IPS-NIHi11 (cell line): ENCODE measurements at places on chromosomes 11 and 22.
A peak's percentile ranks its signal among the peaks of the same experiment; 100 is the strongest.

DNA sequence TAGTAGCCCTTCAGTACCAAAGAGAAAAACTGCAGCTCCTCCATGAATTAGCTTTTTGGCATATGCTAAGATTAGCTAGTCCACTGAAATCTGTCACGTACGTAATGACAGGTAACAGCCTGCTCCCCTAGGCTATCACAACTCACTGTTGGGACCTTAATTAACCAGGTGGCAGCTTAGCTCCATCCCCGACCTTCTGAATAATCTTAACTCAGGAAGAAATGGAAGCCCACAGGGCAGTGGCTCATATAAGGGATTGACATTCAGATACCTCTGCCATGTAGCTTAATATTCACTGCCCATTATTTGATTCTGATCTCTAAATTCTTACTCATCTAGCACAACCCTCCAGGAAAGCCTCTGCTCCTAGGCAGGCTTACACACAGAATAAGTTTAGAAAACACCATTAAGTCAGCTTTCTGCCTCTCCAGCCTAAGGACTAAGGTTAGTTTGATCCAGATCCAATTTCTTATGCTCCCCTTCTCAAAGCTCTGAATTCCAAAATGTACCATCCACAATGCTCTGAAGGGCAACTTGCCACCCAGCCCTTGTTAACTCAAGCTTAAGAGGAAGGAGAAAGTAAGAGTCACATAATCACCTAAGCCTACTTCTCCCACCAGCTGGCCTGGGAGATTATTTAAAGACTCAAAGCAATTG lies 5.0 kb downstream of the HSPA8 start:
- DNase-seq = no peak

- DNase-seq = no peak
These were observed 4.4 kb downstream of the TOLLIP start for GRCh38 chr11:1305063-1305495.

DNA sequence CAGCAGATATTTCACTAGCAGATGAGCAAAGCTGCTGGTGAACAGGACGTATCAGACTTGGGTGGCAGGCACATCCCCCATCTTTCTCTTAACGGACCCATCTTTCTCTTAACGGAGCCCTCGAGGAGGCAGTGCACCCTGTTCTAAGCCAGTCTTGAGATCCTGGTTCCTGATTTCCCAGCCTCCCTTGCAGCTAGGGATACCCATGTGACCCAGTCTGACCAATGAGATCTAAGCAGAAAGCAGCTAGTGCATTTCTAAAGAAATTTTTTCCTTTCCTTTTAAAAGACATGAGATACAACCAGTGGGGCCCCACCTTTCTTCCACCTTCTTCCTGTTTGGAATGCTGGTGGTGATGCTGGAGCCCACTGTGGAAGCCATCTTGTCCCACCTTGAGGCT lies 13.6 kb upstream of the ELFN2 start:
- no peak for DNase-seq

- DNase-seq = no peak
These were observed 6.7 kb upstream of the ZDHHC13 start for GRCh38 chr11:19110295-19110694.

DNA sequence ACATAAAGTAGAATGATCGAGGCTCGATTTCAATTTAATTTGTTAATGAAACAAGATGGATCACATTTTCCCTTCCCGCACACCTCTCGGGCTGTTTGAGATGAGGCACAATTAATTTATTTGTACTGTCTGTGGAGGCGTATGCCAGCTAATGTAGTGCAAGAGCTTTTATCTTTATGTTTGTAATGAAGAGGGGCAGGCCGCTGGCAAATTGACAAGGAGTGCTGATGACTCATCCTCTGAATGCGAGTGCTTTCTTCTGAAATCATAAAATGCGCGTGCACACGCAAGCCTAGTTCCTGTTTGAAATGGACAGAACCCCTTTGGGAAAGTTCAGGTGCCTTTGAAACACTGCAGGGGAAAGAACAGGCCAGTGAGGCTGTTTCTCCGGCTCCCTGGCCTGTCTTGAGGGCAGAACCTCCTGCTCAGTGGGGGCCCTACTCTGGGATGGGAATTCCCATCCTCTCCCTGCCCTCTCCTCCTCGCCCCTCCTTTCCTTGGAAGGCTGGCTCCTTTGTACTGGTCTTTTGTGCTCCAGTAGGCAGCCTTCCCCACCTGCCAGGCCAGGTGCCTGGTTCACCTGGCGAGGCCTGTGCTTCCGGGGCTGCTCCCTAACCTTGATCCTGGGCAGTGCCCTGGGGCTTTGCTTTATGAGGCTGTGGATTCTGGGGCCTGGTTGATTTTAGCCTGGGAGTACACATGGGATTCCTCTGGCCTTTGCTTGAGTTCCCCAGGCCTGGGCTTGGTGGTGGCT lies 50.3 kb downstream of the TEAD1 start:
- peak; percentile 85 for DNase-seq

DNA sequence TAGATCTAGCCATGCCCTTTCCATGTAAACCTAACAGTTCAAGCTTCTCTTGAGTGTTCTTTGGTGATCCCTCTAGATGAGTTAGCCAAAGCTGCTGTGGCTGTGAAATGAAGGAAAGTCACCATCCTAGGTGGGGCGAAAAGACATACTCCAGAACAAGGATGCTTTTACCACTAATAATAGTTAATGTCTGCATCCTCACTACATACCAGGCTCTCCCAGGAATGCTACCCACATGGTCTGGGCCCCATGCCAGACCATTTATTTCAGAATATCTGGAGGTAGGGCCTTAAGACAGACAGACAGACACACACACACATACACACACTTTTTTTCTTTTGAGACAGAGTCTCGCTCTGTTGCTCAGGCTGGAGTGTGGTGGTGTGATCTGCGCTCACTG lies 14.7 kb downstream of the ABTB2 start:
- DNase-seq = no peak

GRCh38 chr11:9461760-9462134 lies 935 bp downstream of the ZNF143 start:
- no peak for DNase-seq

DNA sequence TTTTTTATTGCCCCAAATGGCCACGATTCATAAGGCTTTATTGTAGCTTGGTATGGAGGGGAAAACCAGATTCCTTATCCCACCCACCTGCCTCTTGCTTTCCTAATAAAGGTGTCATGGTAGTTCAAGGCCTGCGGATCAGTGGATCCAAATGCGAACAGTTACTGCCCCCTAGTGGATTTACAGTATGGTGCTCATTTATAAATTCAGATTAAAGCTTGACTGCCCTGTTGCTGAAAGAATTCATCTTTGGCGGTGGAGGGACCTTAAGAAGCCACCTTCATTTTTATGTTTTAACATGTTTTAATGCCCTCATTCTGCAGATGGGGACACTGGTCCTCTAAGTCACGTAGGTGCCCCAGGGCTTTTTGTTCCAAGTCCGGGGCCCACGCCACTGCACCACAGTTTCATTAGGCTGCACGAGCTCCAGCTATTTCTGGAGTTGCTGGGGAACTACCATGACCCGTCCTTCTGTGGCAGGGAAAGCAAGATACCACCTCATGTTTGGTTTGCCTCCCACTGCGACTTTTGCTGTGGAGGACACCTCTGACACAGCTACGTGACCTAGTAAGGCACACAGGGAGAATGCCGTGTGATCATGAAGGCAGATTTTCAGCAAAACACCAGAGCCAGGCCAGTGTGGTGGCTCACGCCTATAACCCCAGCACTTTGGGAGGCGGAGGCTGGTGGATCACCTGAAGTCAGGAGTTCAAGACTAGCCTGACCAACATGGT lies 15.6 kb upstream of the INCENP start:
- peak; percentile 65 for DNase-seq

DNA sequence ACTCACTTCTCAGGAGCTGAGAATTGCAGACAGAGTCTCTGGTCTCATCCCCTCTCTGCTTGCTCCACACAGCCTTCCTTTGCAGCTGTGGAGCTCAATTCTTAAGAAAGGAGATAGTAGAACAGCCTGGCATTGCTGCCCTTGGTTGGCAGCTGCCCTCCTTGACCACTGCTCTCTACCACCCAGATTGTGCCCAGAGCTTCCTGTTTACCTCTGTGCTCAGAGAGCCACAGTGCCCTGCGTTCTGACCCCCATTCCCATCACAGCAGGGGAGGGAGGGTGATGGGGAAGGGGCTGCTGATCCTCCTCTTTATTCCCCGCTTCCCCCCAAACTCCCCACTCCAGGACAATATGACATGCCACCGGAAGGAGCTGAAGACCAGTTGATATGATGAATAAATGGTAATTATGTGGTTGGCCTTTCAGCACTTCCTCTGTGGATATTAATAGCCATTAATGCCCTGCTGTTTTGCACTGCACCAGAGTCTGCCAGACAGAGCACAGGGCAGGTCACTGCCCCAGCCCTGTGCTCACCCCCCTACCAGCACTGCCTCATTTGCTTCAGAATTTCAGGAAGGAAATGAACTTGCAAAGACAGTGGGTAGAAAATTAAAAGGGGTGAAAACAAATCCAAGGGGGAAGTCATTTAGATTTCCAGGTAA lies 426.8 kb upstream of the CADM1 start:
- no peak for DNase-seq

DNA sequence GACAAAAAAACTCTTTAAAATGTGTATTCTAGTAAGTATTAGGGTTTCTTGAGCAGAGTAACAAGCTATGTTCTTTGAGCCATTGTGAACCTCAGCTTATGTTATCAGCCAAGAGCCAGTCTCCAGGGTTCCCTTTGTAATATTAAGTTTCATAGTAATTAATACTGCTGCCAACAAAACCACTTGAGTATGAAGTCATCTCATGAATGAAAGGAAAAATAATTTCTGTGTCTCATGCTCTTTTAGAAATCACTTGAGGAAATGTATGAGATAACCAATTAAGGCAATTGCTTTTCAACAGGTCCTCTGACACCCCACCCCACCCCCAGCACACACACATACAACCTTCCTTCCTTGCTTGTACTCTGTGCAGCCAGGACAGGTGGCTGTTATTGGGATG lies 59.9 kb downstream of the BBOX1 start:
- no peak for DNase-seq

DNA sequence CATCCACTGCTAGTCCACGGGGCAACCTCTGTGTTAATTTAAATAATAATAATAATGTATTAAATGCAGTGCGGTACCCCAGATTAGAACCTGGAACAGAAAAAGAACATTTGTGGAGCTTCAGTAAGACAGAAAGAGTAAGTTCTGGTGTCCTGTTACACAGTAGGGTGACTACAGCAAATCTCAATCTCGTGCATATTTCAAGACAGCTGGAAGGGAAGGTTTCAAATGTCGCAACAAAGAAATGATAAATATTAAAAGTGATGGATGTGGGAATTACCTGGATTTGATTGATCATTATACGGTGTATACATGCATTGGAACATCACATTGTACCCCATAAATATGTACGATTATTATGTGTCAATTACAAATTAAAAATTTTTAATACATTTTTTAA lies 1.7 kb upstream of the RAC2 start:
- DNase-seq = no peak

- no peak for DNase-seq
These were observed 50.4 kb upstream of the NECTIN1 start for GRCh38 chr11:119779195-119780071.

DNA sequence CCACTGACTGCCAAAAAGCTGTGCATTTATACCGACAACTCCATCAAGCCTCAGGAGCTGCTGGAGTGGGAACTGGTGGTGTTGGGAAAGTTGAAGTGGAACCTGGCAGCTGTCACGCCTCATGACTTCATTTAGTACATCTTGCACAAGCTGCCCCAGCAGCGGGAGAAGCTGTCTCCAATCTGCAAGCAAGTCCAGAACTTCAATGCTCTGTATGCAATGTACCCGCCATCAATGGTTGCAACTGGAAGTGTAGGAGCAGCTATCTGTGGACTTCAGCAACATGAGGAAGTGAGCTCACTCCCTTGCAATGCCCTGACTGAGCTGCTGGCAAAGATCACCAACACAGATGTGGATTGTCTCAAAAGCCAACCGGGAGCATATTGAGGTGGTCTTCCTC lies at the start of gene SLC22A25:
SLC22A25 (minus strand) TSS at position 67 of the 400 bp plus-strand sequence. CDS start 13,947 bp downstream, outside the sequence.
- DNase-seq = no peak

GRCh38 chr11:59273373-59273841 lies 60.7 kb upstream of the MPEG1 start:
- no peak for DNase-seq

DNA sequence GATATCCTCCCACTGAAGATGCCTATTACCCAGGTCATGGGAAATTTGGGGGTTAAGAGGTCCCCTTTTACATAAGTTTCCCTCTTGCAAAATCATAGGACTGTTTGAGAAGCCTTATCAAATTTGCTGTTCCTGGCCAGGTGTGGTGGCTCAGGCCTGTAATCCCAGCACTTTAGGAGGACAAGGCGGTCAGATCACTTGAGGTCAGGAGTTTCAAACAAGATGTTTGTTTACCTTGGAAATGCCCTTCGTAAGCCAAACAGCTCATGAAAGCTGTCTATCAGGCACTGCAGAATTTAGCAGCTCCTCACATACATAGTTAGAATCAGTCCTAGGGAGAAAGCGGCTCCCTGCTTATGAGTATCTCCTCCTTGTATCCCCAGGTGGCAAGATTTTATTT lies 4.9 kb upstream of the EI24 start:
- no peak for DNase-seq

- DNase-seq = no peak
These were observed 321.7 kb downstream of the TMEM135 start for GRCh38 chr11:87359401-87359800.

DNA sequence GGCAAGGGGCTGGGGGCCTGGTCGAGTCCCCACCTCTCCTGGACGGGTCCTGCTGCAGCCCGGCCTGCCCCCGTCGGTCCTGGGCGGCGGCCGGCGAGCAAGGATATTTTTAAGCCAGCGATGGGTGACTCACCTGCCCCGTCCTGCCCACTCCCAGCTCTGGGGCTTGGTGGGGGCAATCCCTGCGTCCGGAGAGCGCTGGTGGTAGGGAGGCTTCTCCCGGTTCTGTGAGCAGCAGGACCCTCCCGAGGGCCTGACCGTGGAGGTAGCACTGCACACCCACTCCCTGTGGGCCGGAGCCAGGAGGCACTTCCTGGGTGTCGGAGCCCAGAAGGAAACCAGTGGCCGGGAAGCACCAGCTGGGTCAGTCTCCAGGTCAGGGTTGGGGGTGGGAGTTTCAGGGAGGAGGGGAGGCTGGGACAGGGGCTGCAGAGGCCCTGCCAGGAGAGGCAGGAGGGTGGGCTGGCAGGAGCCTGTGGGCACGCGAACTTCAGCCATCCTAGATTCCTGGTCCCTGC lies 467 bp downstream of the EPS8L2 start:
- no peak for DNase-seq

DNA sequence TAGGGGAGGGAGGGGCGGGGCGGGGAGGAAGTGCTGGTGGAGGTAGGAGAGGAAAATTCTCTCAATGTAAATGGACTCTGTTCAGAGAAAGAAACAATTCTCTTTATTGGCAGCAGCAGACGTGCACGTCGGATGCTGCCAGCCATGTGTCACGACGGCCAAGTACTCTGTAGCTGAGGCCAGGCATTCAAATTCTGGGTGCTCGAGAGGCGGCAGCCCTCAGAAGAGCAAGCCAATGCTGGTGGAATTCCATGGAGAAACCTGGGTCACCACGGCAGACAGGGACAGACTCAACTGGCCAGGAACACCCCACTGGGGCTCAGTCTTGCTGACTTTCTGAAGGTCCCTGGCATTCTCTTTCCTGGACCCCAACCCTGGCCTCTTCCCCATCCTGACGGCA lies 90.8 kb downstream of the ABTB2 start:
- no peak for DNase-seq
